Right atrium auricular region (tissue), 2 donors: ENCODE measurements at places on chromosomes 2 and 18.

DNA sequence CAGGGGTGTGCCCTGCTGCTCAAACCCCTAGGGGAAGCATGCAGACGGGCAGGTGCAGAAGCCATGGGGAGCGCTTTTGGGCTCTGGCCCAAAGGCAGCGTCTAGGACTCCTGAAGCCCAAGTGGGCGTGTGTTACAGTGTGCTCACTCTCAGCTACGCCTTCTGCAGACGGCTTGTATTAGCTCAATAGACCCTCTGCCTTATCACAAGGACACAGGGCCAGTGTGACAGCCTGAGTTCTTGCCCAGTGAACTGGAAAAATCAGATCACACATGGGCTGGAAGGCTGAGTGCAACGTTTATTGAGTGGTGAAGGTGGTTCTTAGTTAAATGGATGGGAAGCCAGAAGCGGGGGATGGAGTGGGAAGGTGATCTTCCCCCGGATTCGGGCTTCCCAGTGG lies 210.9 kb downstream of the CDH20 start:
- H3K4me3 ChIP-seq, result no peak overlapping the region
- no peaks in the 10 kb centered on the region for H3K36me3 ChIP-seq
- no peaks in the 10 kb centered on the region for H3K4me1 ChIP-seq

DNA sequence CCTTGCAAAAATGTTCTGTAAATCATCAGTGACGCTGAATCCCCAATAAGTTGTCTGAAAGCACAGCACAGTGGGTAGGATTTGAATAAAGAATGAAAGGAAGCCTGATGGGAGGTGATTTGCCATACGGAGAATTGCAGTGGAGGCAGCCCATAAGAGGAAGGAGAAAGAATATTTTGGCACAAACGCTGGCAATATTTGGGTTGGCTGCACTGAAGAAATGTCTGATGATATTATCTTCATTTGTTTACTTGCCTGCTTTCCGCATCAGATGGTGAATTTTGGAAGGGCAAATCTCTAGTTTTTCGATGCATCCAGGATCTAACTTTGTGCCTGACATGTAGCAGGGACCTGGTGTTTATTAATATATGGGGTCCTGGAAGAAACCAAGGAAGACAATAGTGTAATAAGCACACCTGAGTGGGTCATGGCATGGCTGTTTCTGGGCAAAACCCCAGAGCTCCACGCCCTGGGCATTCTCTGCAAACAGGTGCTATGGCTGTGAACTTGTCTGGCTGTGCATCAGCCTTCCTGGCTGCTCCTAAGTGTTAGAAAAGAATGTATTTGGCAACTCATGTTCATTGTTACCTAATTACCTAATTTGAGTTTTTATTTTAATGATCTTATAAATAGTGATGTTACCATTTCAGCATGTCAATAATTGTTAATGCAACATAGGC lies 5.9 kb downstream of the GALR1 start:
- H3K27me3 ChIP-seq, result peaks cover 12% of the 10 kb centered on the region
- no peaks in the 10 kb centered on the region for H3K4me1 ChIP-seq
- H3K27ac ChIP-seq, result no peak overlapping the region
- no peak overlapping the region for H3K4me3 ChIP-seq

GRCh38 chr2:223100061-223100511 lies 48.1 kb downstream of the KCNE4 start:
- no peak overlapping the region for H3K27ac ChIP-seq
- no peaks in the 10 kb centered on the region for H3K36me3 ChIP-seq
- DNase-seq, result no peak
- H3K27me3 ChIP-seq, result no peaks in the 10 kb centered on the region
- peaks cover 25% of the 10 kb centered on the region for H3K4me1 ChIP-seq

GRCh38 chr2:237234268-237234667 lies 148.6 kb downstream of the COPS8 start:
- DNase-seq, result peak; percentile 73
- peak overlapping the region; percentile 92 for H3K27ac ChIP-seq

GRCh38 chr2:71100195-71100964 lies 29.6 kb downstream of the MCEE start:
- no peaks in the 10 kb centered on the region for H3K36me3 ChIP-seq
- peak; percentile 69 for DNase-seq

GRCh38 chr2:156437931-156438410 lies 1.8 kb downstream of the GPD2 start:
- H3K27ac ChIP-seq, result no peak overlapping the region
- H3K4me3 ChIP-seq, result no peak overlapping the region

DNA sequence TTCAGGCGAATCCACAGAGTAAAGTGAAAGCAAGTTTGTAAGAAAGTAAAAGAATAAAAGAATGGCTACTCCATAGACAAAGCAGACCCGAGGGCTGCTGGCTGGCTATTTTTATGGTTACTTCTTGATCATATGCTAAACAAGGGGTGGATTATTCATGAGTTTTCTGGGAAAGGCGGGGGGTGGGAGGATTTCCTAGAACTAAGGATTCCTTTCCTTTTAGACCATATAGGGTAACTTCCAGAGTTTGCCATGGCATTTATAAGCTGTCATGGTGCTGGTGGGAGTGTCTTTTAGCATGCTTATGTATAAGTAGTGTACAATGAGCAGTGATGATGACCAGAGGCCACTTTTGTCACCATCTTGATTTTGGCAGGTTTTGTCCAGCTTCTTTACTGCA lies 59.8 kb downstream of the SLC4A3 start:
- H3K4me1 ChIP-seq, result no peaks in the 10 kb centered on the region
- no peak overlapping the region for H3K4me3 ChIP-seq
- no peak overlapping the region for H3K27ac ChIP-seq
- DNase-seq, result no peak
- no peaks in the 10 kb centered on the region for H3K36me3 ChIP-seq

DNA sequence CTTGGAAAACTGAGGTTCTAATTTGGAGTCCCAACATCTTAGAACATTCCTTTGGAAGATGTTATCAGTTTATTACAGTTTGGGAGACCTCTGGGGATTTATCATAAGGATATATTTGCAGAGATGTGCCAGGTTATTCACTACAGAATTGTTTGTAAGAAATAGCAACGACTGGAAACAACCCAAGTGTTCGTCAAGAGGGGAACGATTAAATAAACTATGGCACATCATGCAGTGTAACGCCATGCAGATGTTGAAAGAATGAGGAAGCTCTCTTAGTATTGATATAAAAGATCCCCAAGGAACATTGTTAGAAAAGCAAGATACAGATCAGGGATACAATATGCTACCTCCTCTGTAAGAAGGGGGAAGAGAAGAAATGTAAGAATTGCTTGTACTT lies 210.6 kb downstream of the TMEM247 start:
- no peaks in the 10 kb centered on the region for H3K36me3 ChIP-seq
- no peaks in the 10 kb centered on the region for H3K4me1 ChIP-seq
- no peak overlapping the region for H3K4me3 ChIP-seq
- no peak for DNase-seq
- no peaks in the 10 kb centered on the region for H3K27me3 ChIP-seq
- H3K27ac ChIP-seq, result no peak overlapping the region

- no peak for DNase-seq
- no peaks in the 10 kb centered on the region for H3K27me3 ChIP-seq
- H3K4me3 ChIP-seq, result no peak overlapping the region
- no peaks in the 10 kb centered on the region for H3K36me3 ChIP-seq
- no peaks in the 10 kb centered on the region for H3K4me1 ChIP-seq
- H3K27ac ChIP-seq, result no peak overlapping the region
These were observed 149.1 kb downstream of the RHBDD1 start for GRCh38 chr2:226984750-226985582.

DNA sequence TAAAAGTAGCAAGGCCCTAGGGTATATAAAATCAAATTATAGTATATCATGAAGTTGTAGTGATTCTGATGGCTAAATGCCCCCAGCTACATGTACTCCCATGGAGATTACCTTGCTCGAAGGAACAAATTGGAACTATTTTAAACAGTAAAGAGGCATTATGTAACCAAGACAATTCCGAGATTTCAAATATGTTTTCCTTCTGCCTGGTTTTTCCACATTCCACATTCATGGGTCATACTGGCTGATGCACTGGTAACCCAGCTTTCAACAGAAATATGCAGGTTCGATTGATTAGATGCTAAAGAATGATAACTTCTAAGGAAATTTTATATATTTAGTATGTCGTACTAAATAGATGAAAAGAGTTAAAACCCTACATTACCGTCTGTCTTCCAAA lies 62.3 kb upstream of the MGAT4A start:
- no peak overlapping the region for H3K4me3 ChIP-seq
- peaks cover 21% of the 10 kb centered on the region for H3K36me3 ChIP-seq
- H3K4me1 ChIP-seq, result no peaks in the 10 kb centered on the region
- no peak overlapping the region for H3K27ac ChIP-seq
- no peaks in the 10 kb centered on the region for H3K27me3 ChIP-seq
